ENCODE measurements at places on chromosomes 2 and 18. TPM values are rescaled to one million over a fixed set of nuclear protein-coding genes. Genes with fewer than 3 reads are reported as not detected.
A peak's percentile ranks its signal among the peaks of the same experiment; 100 is the strongest.

- no peak for DNase-seq
Observed at GRCh38 chr18:68837665-68838451, 40.0 kb downstream of the CCDC102B start.

Gene KCNF1
- polyA plus RNA-seq: 0.16 TPM

Gene G6PC2
- polyA plus RNA-seq: not detected

GRCh38 chr18:59718108-59718463 lies 20.9 kb upstream of the CCBE1 start:
- no peak for DNase-seq

Gene LAMA1
- 0.20 TPM for polyA plus RNA-seq

Gene TCF23
- polyA plus RNA-seq: 0.30 TPM

GRCh38 chr18:59861963-59862819 lies 37.6 kb upstream of the PMAIP1 start:
- no peak for DNase-seq

- DNase-seq: no peak
Observed at GRCh38 chr2:216114382-216114713, 5.2 kb downstream of the XRCC5 start.

- peak; percentile 83 for DNase-seq
Observed at GRCh38 chr18:49021433-49022129, 70.8 kb upstream of the SMAD7 start.

- peak; percentile 74 for DNase-seq
Observed at GRCh38 chr2:85599468-85600234, 2.8 kb downstream of the TMEM150A start.

- DNase-seq: peak; percentile 83
Observed at GRCh38 chr2:233867993-233868532, at the start of gene MSL3B. Gene MSL3B, minus strand, starts transcription at chr2:233868386.

DNA sequence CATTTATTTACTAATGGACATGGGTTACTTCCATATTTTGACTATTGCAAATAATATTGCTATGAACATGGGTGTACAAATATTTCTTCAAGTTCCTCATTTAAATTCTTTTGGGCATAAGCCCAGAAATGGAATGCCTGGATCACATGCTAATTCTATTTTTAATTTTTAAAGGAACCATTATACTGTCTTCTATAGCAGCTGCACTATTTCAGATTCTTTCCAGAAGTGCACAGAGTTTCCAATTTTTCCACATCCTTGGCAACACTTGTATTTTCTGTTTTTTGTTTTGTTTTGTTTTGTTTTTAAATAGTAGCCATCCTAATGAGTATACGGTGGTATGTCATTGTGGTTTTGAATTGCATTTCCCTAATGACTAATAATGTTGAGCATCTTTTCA lies 8.5 kb upstream of the RALBP1 start:
- no peak for DNase-seq

DNA sequence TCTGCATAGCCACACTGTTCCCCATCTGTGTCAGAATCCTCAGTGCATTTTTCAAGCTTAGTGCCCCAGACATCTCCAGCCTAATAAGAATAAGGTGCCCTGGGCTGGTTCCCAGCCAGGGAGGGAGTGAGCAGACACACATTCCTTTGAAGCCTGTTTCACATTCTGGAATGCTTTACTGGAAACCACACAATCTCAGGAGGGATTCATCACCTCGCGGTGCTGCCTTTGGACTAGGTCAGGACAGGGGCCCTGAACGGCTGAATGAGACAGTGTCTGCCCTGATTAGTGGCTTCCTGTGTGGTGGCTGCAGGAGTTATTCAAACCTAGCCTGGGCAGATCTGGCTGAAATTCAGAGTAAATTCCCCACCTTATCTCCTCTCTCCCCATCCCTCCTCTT lies 108.0 kb upstream of the LDAH start:
- no peak for DNase-seq

- no peak for DNase-seq
Observed at GRCh38 chr2:181552808-181553207, 95.6 kb downstream of the ITGA4 start.

Gene LOXL3
- 3.6 TPM for polyA plus RNA-seq

Gene DOK6
- 0.09 TPM for polyA plus RNA-seq

DNA sequence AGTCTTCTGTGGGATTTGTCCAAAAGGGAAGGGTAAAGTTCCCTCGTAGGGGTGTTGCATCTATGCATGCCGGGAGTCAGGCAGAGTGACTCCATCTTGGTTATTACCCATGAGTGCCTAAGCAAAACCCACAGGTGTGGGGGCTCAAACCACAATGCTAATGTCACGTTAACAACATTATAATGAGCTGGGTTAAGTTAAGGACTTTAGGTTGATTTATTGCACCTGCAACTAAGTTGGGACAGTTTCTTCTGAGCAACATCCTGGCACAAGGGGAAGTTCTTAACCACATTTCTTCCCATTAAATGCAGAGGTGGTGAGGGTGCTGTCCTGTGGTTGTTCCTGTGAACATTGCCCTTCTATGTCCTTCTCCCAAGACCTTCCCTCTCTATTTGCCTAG lies 1596.8 kb upstream of the SLC39A10 start:
- DNase-seq: no peak

Gene PDCD1
- 2.7 TPM for polyA plus RNA-seq

DNA sequence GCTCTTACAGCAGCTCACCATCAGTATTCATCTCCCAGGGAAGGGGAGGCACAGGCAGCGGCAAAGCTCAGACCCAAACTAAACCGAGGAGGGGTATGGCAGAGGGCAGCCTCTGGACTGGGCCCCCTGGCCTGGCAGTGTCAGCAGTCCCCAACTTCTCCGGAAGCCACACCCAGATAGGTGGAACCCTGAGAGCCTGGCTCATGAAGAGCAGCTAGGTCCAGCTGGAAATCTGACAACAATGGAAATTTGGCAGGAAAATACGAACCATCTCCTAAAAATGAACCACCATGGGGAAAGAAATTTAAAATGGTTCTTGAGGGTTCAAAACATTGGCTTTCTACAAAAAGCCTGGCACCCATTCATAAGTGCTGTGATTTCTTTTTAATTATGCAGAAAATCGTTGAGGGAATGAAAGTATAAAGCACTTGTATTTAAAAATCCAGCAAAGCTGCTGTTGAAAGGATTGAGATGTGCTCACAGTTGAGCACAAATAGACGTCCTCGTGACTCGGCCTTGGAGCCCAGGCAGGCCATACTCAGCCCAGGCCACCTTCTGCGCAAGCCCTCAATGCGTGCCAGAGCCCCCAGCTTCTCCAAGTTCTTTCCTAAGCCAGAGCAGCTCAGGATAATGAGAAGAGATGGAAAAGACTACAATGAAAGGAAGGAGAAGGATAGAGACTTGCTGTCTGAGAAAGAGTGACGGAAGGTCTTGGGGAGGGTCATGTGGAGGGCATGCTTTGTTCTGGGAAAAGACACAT lies 93.0 kb downstream of the COL6A3 start:
- no peak for DNase-seq

Gene DHRS9
- polyA plus RNA-seq: 7.1 TPM

Gene TSPYL6
- polyA plus RNA-seq: not detected

Gene IL18R1
- 3.6 TPM for polyA plus RNA-seq

Gene SCN7A
- polyA plus RNA-seq: 2.4 TPM

DNA sequence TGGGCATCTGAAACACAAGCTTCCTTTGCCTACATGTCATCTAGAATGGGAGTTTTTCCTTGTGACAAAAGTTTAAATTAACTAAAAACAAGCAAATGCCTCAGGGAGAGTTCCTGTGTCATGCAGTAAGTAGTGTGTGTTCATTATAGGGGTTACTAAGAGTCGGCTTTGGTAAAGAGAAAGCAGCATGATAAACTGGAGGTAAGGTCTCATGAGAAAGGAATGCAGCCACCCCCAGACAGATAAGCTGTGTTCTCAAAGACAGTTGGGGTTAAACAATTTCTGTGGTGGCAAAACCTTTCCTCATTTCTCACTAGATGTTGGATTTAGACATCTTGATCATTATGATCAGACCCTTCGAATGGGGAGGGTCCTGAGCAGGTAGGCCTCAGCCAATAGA lies 129.7 kb downstream of the MAP4K4 start:
- DNase-seq: no peak

Gene LRRC30
- not detected for polyA plus RNA-seq

DNA sequence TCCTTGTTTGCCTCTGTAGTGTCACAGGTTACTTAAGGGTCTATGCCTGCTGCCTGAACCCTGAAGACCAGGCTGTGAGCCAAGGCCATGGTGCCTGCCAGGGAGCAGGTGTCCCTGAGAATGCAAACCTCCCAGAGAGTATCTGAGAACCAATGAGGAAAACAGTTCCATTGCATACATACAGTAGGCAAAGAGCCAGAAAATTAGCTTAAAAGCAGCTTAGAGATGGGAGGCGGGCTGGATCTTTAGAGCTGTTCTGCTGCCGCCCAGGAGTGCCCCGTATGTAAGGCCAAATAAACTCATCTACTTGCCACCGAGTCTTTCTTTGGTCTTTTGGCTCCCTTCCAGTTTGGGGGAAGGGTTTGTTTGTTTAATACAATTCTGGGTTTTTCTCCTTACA lies 327.9 kb downstream of the CLIP4 start:
- no peak for DNase-seq

Gene ANKAR
- 3.1 TPM for polyA plus RNA-seq

DNA sequence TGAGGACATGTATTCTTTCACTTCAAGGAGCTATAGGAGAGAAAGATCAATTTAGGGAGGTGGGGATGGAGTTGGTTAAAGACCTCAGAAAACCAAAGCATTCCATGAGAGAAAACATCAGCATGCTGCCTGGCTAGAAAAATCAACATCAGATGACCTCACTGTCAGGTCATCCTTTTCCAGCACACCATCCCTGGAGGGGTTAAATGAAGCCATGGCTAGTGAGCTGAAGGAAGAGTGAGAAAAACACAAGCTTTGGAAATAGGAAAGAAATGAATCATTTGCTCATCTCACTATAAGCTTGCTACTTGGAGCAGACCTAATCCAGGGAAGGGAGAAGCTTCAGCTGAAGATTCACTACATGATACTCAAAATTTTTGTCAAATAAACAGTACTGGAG lies 109.5 kb upstream of the ITGB6 start:
- no peak for DNase-seq

Data from spleen (tissue), 13 donors.